ENCODE measurements at places on chromosomes 16 and 17.

DNA sequence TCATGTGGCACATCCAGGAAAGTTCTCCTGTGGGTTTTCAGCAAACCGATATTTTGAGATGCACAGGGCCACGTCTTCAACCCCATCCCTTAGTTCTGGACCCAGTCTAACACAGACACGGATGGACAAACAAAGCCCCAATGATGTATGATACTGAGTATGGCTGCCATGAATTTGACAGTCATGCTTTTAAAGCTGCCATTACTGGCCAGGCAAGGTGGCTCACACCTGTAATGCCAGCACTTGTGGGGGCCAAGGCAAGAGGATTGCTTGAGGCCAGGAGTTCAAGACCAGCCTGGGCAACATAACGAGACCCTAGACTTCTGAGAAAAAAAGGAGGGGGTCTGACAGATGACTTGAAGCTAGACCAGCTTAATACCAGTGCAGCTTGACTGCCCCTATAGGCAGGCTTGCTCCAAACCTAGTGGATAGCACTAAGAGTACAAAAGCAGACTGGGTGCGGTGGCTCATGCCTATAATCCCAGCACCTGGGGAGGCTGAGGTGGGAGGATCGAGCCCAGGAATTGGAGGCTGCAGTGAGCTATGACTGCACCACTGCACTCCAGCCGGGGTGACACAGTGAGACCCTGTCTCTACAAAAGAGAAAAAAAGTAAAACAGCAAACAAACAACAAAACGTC, 10.8 kb upstream of the ZNF629 start:
- DNase-seq: no peak

GRCh38 chr16:74950511-74950910, 34.4 kb downstream of the WDR59 start:
- no peak for DNase-seq

GRCh38 chr17:15422392-15422965, 44.9 kb downstream of the CDRT4 start:
- DNase-seq: no peak

- no peak for DNase-seq
These were observed 7.2 kb downstream of the ARL2BP start for GRCh38 chr16:57252148-57252721.

GRCh38 chr17:28141773-28142172, 99.3 kb downstream of the NLK start:
- DNase-seq: no peak

- no peak for DNase-seq
These were observed 52.8 kb upstream of the TOB1 start for GRCh38 chr17:50918933-50919296.

DNA sequence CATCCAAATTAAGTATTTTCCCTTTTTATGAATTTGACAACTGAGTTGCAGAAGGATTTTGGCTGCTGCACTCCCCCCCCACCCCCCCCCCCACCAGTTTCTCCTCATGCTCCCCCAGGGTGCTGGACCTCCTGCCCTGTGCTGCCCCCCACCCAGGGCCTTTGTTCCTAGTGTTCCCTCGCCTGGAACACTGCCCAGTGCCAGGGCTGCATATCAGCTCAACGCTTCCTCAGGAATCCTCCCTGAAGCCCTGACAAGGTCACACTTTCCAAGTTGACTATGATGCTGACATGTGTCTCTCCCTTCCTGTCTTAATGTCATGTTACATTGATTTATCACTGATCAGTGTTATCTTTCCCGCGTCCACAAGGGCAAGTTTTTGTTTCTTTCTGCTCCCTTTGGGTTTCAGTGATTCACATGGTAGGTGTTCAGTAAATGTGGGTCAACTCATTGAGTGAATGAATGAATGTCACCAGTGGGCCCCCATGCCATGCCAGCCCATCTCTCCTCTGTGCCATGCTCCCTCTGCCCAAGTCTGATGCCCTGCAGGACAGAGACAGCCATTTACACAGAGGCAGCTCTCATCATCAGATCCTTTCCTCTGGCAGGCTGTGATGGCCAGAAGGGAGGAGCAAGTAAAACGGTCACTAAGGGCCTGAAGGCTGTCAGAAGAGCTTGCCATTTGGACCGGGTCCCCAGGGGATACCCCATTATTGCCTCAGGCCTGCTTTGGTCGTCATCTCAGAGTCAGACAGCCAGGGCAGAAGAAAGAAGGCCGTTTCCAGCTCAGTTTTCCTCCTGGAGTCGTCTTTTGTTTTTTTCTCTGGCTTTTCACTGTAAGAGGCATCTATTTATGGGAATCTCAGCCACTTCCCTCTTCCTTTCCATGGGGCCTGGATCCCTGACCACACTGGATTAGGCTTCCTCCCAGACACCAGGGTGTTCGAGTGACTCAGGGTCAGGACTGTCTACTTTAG, 386.2 kb downstream of the SNX29 start:
- no peak for DNase-seq

DNA sequence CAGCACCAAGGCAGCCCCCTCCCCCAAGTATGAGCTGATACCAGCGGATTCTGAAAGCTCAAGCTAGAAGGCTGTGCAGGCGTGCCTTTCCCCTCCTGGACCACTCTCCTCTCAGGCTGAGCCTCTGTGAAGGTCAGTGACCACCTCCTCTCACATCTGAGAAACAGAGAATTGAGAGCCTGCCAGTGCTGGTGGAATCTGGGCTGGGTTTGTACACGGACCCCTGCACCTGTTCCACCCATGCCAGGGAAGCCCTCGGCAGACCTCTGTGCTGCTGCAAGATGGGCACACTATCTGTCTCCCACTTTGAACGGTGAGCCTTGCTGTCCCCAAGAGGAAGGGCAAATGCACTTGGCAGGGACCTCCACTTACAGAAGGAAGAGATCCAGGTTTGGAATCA, 54.7 kb upstream of the SDK2 start:
- DNase-seq: peak; percentile 36

GRCh38 chr17:29358416-29358815, 31.7 kb upstream of the TAOK1 start:
- no peak for DNase-seq

- no peak for DNase-seq
These were observed at the start of gene SDR42E1 for GRCh38 chr16:82011199-82011641. TSS of gene SDR42E1 (minus strand) at chr16:82011470. CDS start at chr16:82000858, 10,612 bp downstream.

GRCh38 chr16:73408716-73409115, 360.8 kb upstream of the ZFHX3 start:
- DNase-seq: no peak

- no peak for DNase-seq
These were observed 17.3 kb downstream of the FBXO31 start for GRCh38 chr16:87366288-87366687.

GRCh38 chr16:80507538-80507937, 33.3 kb upstream of the DYNLRB2 start:
- no peak for DNase-seq

GRCh38 chr16:66977341-66978113, 10.9 kb upstream of the CES4A start:
- DNase-seq: peak; percentile 94

DNA sequence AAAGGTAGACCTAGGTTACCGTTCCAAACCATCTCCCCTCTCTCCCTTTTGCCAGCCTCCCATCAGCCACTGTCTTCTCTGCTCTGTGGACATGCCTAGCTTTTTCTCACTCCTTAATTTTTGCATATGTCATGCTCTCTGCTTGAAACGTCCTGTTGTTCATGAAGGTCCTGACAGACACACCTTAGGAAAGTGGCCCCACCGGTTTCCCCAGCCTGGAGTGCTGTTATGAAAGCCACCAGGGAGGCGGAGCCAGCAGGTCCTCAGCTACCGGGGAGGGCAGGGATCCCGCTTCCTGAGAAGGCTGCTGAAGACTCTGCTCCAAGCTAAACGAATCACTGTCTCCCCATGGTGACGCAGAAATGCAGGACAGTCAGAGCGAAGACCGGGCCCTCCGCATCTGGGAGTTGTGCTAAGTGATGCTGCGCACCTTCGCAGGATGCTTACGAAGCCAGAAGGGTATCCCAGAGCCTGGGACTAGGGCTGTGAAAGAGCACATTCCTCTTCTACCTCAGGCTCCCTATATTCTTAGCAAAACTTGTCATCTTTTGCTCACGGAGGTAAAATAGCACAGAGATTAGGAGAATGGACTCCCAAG, 2.3 kb upstream of the SLC16A11 start:
- peak; percentile 81 for DNase-seq

DNA sequence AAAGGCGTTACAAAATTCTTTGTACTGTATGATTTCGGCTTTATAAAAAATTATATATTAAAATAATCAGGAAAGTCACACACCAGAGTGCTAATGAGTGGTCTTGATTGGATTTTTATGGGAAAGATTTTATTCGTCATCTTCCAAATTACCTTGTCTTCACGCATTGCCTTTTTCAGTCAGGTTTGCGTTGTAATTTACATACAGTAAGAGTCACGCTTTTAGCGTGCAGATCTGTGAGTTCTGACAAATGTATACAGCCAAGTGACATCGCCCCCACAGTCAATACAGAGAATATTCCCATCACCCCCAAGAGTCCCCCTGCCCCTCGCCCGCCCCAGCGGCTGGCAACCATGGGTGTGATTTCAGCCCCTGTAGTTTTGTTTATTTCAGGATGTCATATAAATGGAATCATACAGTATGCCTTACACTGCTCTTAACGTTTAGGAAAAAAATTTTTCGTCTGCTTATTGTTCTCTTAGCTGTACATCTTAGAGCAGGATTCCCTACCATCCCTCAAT, 157.7 kb downstream of the CMIP start:
- DNase-seq: no peak

- no peak for DNase-seq
These were observed 187.6 kb downstream of the RGS9 start for GRCh38 chr17:65324611-65325342.

GRCh38 chr16:55301385-55302008, 22.5 kb upstream of the IRX6 start:
- no peak for DNase-seq

DNA sequence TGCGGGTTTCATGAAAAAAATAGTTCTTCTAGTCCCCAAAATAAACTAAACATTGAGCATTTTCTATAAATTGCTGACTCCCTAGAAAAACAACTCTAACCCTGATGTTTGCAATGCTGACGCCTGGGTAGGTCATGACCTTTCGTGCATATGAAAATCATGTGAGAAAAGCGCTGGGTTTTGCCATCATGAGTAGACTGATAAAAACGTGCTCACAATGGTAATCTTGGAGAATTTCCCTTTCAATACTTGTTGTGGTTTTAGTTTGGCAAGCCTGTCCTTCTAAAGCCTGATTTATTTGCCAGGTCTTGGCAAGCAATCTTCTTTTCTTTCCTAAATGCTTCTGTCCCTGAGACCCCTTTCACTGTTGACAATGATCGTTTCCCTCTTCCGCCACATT, 4.0 kb upstream of the CLEC10A start:
- no peak for DNase-seq

- DNase-seq: no peak
These were observed 372.2 kb upstream of the CDH5 start for GRCh38 chr16:65994291-65994690.

GRCh38 chr17:51794466-51794865, 364.0 kb downstream of the CA10 start:
- no peak for DNase-seq

DNA sequence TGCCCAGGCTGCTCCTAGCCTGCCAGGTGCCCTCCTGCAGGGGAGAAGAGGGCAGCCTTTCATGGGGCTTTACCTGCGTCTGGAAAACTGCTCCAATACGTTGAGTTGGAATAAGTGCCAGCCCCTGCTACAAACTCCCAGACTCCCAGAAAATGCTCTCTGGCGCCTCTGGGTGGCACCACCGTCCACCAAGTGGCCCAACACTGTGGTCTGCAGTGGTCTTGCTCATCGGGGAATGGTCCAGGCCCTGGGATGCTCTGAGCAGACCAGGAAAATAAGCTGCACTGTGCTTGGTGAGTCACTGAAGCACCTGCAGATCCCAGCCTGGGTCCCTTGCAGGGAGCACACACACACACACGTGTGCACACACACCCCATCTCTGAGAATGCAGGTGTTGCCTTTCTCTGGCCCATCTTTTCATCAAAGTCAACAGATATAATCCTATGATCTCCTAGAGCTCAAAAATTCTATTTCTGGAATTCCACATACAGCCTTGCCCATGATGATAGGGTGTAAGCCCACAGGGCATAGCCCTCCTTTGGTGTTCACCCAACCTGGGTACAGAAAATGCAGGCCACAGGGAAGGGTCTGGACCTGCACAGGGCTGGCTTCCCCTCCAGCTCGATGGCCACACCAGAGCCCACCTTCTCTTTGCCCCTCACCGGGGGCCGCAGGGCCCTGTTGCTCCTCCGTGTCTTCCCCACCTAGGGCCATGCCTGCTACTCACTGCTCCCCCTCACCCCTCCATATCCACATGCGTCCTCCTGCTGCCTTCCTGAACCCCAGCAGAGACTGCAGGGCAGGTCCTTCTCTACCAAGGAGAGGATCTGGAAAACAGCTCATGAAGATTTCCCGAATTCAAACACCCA, 20.5 kb downstream of the CDIP1 start:
- peak; percentile 74 for DNase-seq

DNA sequence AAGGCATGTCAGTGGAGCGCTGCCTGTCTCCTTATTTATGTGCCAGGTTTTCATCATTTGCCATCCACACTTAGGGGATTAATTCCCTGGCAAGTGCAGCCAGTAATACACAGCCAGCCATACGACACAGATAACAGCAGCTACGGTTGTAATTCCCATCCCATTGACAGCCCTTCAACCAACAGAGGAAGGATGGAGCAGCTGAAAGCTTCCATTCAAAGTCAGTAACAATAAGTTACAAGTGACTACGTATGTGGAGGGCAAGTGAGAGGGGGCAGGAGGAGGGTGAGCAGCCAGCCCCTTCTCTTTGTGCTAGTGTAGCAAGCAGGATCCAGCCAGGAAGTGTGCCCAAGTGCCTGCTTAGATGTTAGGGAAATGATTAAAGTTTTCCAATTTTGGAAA, 53.8 kb upstream of the LYRM9 start:
- DNase-seq: no peak

DNA sequence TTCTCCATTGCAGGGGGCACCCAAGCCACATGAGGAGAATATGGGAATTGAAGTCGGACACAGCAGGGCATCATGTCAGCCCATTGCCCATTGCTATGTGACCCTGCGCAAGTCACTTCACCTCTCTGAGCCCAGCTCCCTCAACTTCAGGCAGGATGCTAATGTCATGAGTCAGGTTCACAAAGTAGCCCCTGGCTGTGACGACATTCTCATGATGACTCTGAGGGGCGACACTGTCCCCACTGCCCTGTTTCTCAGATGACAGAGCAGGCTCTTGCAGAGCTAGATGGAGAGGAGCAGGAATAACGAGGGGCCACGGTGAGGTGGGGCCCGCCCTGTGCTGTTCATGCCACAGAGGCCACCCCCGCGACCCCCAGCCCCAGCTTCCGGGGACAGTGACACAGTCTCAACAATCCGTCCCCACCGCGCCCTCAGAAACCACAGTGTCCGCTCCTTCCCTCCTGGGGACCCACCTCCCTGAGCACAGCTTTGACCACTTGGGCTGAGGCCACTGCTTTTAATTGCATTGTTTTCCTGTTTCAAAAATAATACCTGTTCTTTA, 13.2 kb upstream of the ZNF469 start:
- no peak for DNase-seq

DNA sequence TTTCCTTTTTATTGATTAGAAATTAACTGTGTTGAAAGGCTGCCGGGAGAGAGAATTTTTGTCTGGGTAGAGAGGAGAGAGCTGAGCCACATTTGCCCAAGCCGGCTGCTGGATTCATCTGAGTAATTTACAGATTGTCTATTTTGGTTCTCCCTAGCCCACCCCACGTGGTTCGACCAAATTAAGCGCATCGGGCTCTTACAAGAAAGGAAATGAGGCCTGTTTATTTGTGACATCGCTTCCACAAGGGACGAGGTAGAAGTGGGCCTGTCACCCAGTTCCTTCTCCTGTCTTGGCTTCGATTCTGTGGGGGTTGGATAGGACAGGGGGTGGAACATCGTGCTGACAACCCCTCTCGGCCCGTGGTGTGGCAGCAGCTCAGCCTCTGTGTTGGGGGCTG, 42.9 kb downstream of the SYT17 start:
- no peak for DNase-seq

GRCh38 chr17:82644148-82644547, 4.1 kb downstream of the WDR45B start:
- DNase-seq: peak; percentile 37

All from ecto neural progenitor cell (in vitro differentiated cells).